ENCODE measurements at places on chromosomes 7 and 10.

DNA sequence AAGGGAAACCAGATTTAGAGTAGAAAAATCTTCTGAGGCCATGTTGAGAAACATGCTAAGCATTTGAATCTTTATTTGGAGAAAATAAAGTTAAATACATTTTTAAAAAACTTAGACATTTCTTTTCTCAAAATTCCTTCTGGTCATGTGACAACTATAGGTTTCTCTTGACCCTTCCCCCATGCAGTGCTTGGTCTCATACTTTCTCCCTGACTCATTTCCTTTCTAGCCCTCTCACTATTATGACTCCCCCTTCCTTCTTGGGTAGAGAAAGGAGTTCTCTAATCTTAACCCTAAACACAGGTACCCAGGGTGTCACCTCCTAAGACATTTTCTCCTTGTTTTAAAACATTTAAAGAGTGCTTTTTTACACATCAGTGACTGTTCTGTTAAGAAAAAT lies 179.5 kb upstream of the TMEM106B start:
- DNase-seq: no peak

DNA sequence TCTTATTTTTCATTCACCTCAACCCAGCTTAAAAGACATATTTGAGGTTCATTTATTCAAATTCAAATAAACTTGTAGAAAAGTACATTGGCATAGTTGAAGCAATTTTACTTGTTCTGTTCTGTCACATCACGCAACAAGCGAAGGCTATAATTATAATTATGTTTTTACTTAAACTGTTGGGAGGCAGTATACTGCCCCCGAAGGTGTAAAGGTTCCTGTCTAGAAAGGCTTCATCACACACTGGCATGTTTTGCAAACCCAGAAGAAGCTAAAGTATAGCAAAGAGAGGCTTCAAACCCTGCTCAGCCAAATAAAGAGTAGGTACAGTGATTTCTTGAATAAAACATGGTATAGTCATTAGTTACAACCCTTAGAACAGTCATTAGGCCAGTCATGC lies 62.6 kb downstream of the CDCA7L start:
- DNase-seq: no peak

- DNase-seq: no peak
These were observed 38.8 kb upstream of the INPP5A start for GRCh38 chr10:132498562-132499366.

DNA sequence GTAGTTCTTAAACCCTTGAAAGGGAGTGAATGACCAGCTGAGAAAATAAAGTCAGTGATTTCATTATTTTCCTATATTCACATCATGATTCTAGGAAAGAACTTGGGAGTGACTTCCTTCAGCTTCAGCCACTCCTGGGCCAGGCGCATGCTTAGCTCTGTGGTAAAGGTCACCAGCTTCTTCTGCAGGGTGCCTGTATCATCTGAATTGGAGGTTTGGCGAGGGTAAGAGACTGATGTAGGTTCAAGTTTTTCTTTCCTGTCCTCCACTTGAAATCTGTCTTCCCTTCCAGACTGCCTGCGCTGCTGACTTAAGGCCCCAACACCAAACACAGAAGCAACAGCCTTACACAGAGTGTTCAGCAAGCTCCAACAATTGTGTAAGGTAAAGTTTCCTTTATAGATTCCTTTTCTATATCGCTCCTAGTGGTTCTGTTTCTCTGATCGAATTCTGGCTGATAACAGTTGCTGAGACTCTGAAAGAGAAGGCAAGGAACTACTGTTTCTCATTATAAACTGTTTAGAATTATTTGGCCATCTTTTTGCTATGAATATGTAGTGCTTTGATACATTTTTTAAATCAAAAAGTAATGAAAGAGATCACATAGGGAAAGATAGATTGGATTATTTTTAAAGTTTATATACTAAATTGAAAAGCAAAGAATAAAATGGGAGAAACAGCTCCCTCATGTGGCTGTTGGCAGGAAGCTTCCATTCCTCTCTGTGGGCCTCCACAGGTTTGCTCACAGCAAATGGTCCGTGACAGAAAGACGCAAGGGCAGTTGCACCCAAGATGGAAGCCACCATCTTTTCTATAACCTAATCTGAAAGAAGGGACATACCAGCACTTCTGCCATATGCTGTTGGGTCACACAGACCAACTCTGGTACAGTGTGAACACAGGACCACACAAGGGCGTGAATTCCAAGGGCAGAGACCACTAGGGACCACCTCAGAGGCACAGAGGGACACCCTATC lies 14.0 kb downstream of the GATAD1 start:
- peak; percentile 36 for DNase-seq

DNA sequence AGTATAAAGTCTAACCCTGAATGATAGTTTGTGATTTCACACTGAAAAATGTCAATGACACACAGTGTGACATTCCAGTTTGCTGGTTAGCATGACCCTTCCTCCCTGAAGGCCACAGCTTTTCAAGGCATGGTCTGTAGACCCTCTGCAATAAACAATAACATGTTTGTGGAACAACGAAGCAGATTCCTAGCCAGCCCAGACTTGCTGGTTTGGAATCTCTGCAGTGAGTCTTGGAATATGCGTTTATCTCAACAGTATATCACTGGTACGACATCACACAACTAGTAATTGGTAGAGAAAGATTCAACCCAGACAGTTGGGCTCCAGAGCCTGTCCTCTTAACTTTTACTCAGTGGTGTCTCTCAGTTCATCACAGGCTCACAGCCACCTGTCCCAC lies 23.7 kb upstream of the DUSP5 start:
- no peak for DNase-seq

DNA sequence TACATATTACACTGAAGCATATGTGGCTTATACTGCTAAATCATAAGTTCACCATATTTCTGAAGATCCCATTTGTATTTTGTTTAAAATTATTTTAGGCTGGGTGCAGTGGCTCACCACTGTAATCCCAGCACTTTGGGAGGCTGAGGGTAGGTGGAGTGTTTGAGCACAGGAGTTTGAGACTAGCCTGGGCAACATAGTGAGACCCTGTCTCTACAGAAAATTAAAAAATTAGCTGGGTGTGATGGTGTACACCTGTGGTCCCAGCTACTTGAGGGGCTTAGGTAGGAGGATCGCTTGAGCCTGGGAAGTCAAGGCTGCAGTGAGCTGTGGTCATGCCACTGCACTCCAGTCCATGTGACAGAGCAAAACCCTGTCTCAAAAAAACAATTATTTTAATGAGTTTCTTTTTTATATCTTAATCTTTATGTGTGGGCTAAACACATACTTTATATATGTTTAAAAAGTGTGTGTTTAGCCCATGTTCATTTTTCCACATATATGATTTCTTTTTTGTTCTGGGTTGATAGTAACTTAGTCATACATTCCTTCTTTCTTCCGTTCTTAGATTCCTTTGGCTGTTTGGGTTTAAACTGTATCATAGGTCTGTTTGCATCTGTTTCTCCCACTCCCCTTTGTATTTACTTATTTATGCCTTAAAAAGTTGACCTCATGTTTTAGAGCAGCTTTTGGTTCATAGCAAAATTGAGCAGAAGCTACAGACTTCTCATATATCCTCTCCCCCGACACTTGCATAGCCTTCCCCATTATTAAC lies 33.5 kb downstream of the RSBN1L start:
- DNase-seq: no peak

DNA sequence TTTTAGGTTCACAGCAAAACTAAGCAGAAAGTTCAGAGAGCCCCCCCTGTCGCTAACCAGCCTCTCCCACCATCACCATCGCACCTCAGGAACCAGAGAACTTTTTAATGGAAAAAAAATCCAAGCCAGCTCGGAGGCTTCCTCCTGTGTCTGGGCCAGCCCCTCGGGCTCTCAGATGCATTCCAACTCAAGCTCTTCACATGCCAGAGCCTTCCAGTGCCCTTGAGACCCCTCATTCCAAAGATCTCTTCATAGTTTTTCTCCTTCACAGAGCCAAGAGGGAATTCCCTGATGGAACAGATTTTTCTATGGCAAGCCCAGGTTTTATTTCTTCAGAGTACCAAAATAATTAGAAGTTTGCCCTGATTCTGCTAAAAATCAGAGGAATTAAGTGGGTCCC lies 153.4 kb upstream of the LANCL2 start:
- DNase-seq: no peak

DNA sequence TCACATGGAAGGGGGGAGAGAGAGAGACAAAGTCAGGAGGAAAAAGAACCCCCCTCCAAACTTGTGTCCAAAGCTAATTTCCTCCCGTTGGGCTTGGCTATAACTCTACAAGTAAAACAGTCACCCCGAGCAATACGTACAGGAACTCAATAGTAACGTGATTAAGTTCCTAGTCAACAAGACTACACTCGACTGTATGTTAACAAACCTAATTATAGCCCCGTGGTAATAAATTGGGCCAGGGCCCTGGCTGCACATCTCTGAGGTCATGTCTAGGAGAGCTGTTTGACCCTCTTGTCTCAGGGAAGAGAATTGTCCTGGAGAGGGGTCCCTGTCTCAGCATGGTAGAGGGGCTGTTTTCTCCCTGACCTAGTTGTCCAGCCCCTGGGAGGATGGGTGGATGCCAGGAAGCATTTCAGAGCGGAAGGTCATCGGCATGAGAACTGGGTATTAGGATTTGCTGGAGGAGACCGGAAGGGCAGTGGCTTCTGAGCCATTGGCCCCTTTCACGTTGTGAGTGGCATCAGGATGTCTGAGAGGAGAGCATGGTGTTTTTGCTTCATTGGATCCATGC lies 60.2 kb upstream of the COMTD1 start:
- DNase-seq: peak; percentile 26

DNA sequence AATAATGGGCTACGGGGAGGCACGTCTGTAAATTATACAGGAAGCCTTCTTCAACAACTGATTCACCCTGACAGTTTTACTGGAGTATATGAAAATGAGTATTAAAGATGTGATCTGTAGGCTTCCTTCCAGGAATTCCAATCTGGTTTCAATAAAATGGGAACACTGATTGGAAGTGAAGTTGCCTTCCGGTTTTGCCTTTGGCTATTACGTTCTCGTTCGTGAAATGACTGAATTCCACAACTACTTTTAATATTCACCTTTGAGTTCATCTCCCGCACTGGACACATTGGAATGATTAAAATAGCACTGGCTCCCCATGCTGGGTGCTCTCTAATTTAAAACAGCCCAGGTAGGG lies 350.1 kb upstream of the MKI67 start:
- DNase-seq: no peak

DNA sequence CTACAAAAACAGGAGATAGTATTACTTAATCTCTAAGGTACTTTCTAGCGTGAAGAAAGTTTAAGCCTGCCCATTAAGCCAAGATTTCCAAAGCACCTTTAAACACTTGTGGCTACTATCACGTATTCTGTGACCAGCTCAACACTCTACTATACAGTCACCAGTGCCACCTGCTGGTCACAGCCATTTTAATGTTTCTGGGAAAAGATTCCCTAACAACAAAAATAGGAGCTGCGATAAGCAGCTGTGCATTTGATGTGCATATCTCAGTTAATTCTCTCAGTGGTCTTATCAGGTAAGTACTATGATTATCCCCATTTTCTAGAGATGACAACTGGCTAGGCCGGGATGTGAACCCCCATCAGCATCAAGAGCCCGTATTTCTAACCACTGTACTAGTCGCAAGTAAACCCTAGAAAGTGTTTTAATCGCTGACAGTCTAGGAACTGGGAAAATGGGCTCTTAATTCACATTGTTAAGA lies 860 bp downstream of the SEC31B start:
- DNase-seq: peak; percentile 85

- DNase-seq: peak; percentile 6
These were observed 88.3 kb upstream of the CYP26C1 start for GRCh38 chr10:92972066-92972870.

GRCh38 chr10:30396293-30396692 lies 37.7 kb upstream of the MAP3K8 start:
- peak; percentile 40 for DNase-seq

DNA sequence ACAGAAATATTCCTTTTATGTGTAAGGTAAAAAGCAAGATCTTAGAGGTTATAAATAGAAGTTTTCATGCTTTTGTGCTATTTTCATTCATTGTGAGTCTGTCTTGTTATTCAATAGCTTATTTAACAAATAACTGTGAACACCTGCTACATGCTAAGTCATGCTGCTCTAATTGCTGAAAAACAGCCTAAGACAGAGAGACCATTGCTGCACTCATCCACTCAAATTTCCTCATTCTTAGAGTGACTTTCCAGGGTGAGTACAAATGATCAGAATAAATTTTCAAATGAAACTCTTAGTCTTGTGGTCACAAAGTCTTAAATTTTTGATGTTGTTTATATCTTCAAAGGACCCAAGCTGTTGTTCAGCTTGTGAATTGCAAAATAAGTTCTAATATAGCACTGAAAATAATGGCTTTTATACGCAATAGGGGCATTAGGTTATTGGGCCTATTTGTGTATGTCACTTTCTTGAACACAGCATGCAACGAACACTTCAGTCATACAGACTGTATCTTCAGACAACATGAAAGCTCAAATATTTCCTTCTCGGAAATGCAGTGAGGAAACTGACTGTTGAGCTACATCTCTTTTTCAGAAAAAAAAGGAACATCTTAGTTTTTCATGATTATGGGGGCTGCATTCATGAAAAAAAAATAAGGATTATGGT lies 247.9 kb upstream of the PCDH15 start:
- DNase-seq: no peak

- DNase-seq: no peak
These were observed 136.2 kb upstream of the KCNMA1 start for GRCh38 chr10:77773631-77774426.

DNA sequence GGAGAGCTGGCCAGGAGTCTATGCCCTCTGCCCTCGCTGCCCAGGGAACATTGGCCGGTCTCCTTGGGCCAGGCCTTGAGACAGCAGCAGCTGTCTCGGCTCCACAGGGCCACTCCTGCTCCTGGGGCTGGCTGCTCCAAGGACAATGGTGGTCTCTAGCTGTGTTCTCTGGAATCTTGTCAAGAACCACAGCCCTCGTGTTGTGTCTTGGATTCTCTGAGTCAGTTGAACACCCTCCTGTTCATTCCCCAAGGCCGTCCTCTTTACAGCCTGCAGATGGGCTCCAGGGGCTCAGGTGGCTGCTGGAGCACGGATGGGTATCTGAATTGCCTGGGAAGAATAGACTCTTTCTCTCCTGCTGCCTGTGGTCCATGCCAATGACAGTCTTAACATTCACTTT lies 511.1 kb downstream of the GLRX3 start:
- no peak for DNase-seq

GRCh38 chr7:73706126-73707044 lies 13.1 kb downstream of the STX1A start:
- no peak for DNase-seq

DNA sequence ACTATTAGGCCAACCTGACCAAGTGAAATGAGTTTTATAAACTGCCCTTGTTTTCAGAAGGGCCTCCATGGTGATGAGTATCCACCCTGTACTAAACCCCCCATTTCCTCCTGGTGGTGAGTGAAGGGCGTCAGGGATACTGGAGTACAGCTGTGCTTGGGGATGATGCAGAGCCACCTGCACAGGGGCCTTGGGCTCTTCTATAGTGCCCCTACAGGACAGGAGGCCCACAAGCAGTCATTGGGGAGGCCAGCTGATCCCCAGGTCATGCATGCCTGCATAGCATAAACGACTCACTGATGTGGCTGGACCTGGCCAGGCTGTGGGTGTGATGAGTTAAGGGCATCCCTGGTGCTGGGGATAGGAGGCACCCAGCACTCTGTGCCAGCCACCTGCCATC lies 114.1 kb upstream of the CELF2 start:
- DNase-seq: no peak

Data from suppressor macrophage (primary cell).